ENCODE measurements at places on chromosomes 5 and 9.

GRCh38 chr5:132176987-132177386 is 50.7 kb downstream of the P4HA2 start:
- no peak for DNase-seq

GRCh38 chr9:32787816-32788215 is 4.5 kb downstream of the TMEM215 start:
- no peak for DNase-seq

GRCh38 chr5:1929108-1929991 is 46.6 kb upstream of the IRX4 start:
- no peak for DNase-seq

- DNase-seq: no peak
Observed at GRCh38 chr5:103174147-103174546, 54.0 kb downstream of the PPIP5K2 start.

GRCh38 chr5:39106322-39106721 is 32.1 kb upstream of the RICTOR start:
- no peak for DNase-seq

DNA sequence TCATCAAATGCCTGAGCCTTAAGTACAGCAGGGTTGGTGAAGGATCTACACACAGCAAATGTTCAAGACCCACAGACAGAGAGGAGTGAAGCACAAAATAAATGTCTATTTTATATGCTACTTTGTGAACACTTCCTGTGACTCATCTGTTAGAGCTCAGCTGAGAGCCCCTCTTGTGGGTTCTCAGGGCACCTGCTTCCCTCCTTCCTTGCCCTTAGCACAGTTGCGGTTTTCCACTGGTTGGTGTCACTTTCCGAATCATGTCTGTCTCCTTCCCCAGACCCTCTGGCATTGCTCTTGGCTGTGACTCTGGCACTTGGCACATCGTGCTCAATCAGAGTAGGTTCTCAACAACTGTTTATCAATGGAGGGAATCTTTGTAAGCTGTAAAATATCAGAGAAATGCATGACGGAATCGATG is 128.5 kb upstream of the STC2 start:
- DNase-seq: no peak

GRCh38 chr5:122054266-122054665 is 23.8 kb downstream of the LOX start:
- no peak for DNase-seq

- no peak for DNase-seq
Observed at GRCh38 chr9:99199938-99200539, 21.7 kb downstream of the ALG2 start.

DNA sequence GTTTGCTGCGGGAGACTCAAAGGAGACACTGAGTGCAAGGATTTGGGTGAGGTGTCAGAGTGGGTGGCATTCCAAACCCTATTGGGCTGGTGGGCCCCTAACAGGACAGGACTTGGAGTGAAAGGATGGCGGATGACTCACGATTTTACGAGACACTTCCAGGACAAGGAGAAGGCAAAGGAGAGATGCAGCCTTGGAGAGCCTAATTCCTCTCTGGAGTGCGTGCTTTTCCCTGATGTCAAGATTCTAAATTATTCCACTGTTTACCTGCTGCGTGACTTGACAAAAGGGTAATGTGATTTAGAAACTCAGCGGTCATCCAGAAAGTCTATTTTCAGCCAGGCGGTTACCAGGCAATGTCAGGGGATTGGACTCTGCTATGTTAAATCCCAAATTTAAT is 41.6 kb upstream of the CD180 start:
- DNase-seq: no peak

- DNase-seq: no peak
Observed at GRCh38 chr5:139475865-139476617, 5.2 kb downstream of the SMIM33 start.

GRCh38 chr5:171481571-171482433 is 62.4 kb downstream of the FGF18 start:
- no peak for DNase-seq

DNA sequence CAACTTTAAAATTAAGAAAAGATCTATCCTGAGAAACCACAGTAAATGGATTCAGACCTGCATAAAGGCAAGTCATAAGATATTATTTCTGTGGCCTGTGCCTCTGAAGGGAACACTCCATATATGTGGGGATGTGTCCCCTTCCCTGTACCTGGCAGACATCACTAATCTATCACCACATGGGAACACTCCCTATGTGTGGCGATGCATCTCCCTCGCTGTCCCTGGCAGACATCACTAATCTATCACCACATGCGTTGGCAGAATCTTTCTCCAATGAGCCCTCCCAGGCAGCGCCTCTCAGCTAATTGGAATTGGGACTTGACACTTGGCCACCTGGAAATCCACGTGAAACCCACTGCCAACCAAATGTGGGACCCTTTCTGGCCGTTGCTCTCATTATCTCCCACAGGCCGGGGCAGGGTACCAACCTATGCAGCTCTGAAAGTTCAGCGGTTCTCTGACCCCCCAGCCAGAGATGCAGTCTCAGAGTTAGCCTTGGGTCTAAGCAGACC is 25.2 kb upstream of the ASS1 start:
- no peak for DNase-seq

All from spleen (tissue), 13 donors.